CD8-positive, alpha-beta T cell (primary cell): ENCODE measurements at places on chromosomes 16 and 17. TPM values are rescaled to one million over a fixed set of nuclear protein-coding genes. Genes with fewer than 3 reads are reported as not detected.

TRIM47 gene
- total RNA-seq = 1.7 TPM

TAX1BP3 gene
- 5.5 TPM for total RNA-seq

TBC1D3 gene
- total RNA-seq = not detected

TNFSF13 gene
- 0.64 TPM for total RNA-seq

C16orf46 gene
- 0.76 TPM for total RNA-seq

SLC46A1 gene
- total RNA-seq = 0.47 TPM
